ENCODE measurements at places on chromosomes 16 and 17.

DNA sequence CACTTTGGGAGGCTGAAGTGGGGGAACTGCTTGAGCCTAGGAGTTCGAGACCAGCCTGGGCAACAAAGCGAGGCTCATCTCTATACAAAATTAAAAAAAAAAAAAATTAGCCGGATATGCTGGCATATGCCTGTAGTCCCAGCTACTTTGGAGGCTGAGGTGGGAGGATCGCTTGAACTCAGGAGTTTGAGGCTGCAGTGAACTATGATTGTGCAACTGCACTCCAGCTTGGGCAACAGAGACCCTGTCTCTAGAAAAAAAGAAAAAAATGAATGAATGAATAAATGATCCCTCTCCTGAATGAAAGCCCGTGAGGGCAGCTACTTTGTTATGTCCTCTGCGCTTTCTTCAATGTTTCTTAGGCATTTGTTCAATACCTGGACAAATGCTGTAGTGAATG, 27.7 kb upstream of the DHX8 start:
- no peak for DNase-seq

DNA sequence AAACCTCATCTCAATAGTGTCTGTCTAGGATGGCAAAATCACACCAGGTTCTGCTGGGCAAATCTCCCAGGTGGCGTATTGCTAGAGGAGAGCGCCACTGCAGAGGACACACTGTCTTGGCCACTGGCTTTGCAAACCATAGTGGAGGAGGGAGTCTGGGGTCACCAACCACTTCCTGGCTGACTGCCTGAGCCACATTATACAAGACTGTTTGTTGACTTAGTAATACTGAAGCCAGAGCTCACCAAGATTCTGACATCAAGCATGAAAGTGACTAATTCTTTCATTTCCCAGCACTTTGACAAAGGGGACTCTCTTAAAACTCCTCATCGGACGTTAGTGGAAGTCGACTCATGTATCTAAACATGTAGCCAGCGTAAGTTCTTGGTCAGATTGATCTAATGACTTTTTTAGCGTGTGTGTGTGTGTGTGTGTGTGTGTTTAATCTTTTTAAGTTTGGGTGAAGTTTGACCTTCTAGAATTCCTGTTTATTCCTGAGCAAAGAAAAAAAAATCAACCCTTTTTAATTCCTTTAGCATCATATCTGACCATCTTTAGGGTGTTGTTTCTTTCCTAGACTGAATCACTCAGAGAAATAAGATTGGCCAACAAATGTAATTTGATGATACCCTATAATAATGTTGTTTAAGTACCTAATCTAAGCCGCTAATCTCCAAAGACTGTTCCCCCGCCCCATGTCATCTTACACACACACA, 13.7 kb downstream of the PITPNC1 start:
- DNase-seq, result peak; percentile 76

GRCh38 chr16:86517652-86518258, 7.4 kb downstream of the FOXF1 start:
- DNase-seq, result peak; percentile 3

- DNase-seq, result no peak
Observed at GRCh38 chr17:1154704-1155103, 25.1 kb downstream of the ABR start.

GRCh38 chr16:6977916-6978315, 354.7 kb upstream of the RBFOX1 start:
- DNase-seq, result no peak

DNA sequence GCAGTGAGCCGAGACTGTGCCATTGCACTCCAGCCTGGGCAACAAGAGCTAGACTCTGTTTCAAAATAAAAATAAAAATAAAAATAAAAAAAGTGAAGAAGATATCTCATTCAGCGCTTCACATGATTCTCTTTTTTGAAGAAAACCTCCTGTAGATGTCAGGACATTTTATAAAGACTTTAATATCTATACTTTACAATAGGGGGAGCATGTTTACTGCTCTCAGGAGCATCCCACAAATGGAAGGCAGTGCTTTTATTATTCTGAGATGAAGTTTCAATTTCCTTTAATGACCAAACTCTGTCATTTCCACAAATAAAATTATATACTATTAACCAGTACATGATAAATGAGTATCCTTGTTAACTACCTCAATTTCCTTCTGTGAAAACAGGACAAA, 118.7 kb upstream of the MYOCD start:
- DNase-seq, result no peak

DNA sequence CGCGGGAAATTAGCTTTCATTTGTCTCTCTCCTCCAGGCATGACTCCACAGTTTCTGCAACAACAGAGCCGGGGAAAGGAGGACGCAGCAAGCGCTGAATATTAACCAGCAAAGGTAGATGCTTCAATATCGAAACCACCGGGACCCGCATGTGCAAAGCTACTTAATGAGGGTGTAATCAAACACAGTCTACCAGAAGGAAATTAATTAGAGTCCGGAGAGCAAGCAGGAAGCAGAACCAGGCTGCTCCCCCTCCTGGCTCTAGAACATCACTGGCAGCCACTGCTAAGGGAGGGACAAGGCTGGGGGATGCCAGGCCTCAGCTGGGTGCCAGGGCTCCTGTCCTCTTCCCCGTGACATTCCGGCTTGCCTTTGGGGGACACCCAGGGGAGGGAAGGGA, 21.7 kb downstream of the LRRC75A start:
- DNase-seq, result no peak

Data from CD4-positive, alpha-beta T cell treated with Interleukin-17A for 1 hour (primary cell).